ENCODE measurements at places on chromosomes 7 and 10.
A peak's percentile ranks its signal among the peaks of the same experiment; 100 is the strongest.

- DNase-seq, result no peak
- H3K27me3 ChIP-seq, result no peaks in the 10 kb centered on the region
- no peak overlapping the region for H3K27ac ChIP-seq
Measured at GRCh38 chr10:47095211-47095610, 184.0 kb downstream of the PTPN20 start.

DNA sequence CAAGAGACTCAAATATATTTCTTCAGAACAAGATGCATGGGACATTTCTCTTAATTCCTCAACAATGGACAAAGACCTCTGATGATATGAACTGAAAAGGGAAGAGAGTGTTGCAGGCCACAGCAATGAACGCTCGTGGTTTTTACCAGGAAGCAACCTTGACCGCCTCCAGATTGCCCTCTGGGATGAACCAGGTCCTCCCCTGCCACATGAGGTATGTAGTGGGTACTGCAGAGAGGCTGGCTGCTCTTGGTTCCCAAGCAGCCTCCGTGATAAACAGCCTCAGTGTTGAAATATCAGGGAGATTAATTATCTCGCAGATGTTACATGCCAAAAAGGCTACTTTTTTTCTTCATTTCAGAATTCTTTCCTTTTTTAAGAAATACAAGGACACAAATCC, 338.8 kb downstream of the ELMO1 start:
- DNase-seq, result no peak
- peaks cover 20% of the 10 kb centered on the region for H3K36me3 ChIP-seq
- no peak overlapping the region for H3K4me3 ChIP-seq
- no peak overlapping the region for H3K27ac ChIP-seq
- no peaks in the 10 kb centered on the region for H3K4me1 ChIP-seq
- H3K27me3 ChIP-seq, result no peaks in the 10 kb centered on the region

- H3K27ac ChIP-seq, result no peak overlapping the region
- H3K27me3 ChIP-seq, result no peaks in the 10 kb centered on the region
- H3K36me3 ChIP-seq, result no peaks in the 10 kb centered on the region
- H3K4me3 ChIP-seq, result no peak overlapping the region
- no peak for DNase-seq
- H3K4me1 ChIP-seq, result no peaks in the 10 kb centered on the region
Measured at GRCh38 chr10:74936577-74937265, 110.3 kb downstream of the KAT6B start.

DNA sequence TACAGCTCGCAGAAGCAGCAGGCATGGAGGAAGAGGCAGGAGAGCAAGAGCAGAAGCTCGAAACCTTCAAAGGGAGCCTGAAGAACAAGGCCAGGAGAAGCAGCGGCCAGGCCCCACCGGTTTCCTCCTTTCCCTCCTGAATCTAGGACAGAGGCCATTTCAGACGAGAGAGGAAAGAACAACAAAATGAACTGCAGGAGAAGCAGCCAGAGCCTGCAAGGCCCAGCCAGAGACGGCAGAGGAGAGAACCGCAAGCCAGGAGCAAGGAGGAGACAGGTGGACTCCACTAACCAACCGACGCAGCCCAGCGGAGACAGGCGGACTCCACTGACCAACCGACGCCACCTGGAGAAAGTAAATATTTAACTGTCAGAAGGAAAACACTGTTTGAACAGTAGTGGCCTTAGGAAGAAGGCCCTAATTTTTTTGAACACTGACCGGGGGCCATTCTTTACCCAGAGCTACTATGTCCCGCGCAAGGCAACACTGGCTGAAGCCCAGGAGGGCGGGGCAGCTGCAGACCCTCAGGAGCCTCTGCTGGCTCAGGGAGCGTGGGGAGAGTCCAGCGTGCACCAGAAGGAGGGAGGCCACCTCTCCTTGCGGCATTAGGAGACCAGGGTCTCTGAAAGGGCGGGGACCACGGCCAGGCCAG, 559.2 kb downstream of the PTPRN2 start:
- no peak overlapping the region for H3K4me3 ChIP-seq
- no peaks in the 10 kb centered on the region for H3K36me3 ChIP-seq
- DNase-seq, result no peak
- H3K27ac ChIP-seq, result no peak overlapping the region
- peaks cover 3% of the 10 kb centered on the region for H3K4me1 ChIP-seq

GRCh38 chr10:6320320-6321010, 117.7 kb downstream of the PFKFB3 start:
- H3K4me3 ChIP-seq, result no peak overlapping the region
- no peaks in the 10 kb centered on the region for H3K4me1 ChIP-seq
- no peaks in the 10 kb centered on the region for H3K36me3 ChIP-seq

- H3K4me1 ChIP-seq, result peaks cover 11% of the 10 kb centered on the region
- H3K4me3 ChIP-seq, result no peak overlapping the region
- no peak overlapping the region for H3K27ac ChIP-seq
- DNase-seq, result no peak
- no peaks in the 10 kb centered on the region for H3K36me3 ChIP-seq
- no peaks in the 10 kb centered on the region for H3K27me3 ChIP-seq
Measured at GRCh38 chr7:25615003-25615402, 386.7 kb upstream of the NPVF start.

DNA sequence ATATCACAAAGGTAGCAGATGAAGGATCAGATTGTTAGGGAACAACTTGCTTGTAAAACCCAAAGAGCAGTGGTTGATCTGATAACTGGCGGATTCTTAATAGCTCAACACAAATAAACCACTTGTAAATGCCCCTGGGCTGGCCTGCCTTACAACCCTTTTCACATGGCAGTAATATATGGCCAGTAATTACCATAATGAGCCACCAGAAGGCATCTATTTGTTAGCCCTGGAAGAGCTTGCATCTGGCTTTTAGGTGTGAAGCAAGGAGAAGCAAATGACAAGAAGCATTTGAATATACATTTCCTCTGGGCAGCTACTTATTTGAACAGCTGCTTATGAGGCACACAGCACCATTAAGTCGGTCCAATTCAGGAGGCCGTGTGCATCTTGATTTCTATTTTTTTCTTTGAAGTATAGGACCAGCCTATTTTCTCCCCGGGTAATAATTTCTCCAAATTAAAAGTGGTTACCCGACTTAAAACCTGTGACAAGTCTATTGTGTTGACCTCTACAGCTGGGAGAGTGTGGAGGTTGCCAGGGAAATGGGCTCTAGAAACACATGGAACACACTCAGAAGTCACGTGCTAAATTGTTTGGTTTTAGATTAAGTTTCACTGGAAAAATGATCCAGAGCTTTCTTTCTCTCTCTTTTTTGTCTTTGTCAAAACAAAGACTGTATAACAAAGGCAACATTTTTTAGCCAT, 113.4 kb downstream of the SEM1 start:
- no peaks in the 10 kb centered on the region for H3K4me1 ChIP-seq
- DNase-seq, result no peak
- no peak overlapping the region for H3K4me3 ChIP-seq
- H3K36me3 ChIP-seq, result no peaks in the 10 kb centered on the region
- no peak overlapping the region for H3K27ac ChIP-seq

DNA sequence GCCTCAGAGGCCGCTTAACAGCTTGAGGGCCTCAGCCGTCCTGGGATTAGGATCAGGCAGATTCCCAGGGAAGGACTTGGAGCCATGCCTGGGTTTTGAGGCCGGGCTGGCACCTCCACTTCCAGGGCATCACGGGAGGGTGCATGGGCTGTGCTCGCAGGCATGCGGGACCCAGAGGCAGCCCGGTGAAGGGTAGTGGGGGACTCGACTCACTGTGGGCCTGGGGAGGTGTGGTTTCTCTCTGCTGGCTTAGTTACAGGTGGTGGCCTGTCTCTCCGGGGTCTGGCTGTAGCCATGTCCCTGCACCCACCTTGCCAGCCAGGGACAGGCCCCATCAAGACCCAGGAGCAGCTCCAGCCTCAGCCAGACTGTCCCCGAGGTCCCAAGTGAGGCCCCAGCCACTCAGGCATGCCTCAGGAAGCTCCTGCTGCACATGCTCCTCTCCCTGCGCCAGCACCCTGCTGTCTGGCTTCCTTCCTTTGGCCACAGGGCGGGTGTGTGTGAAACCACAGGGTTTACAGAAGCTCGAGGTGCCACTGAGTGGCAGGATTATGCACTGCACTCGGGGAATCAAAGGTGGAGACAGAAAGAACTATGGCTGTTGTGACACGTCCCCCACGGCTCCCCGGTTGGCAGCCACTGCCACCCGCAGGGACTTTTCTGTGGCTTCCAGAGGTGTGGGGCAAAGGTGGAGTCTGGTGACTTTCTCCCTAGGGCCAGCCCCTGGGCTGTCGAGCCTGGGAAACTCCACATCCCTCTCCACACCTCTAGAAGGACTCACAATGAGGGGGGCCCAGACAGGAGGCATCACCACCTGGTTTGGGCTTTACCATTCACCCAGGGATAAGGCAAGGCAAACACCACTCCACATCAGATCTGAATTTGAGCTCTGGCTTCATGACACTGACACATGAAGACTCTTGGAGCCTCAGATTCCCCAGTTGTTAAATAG, 19.7 kb downstream of the GOLGA7B start:
- no peaks in the 10 kb centered on the region for H3K36me3 ChIP-seq
- H3K27me3 ChIP-seq, result no peaks in the 10 kb centered on the region
- H3K4me1 ChIP-seq, result peaks cover 20% of the 10 kb centered on the region
- H3K27ac ChIP-seq, result peak overlapping the region; percentile 4
- no peak overlapping the region for H3K4me3 ChIP-seq
- DNase-seq, result peak; percentile 83

- no peak for DNase-seq
- no peaks in the 10 kb centered on the region for H3K4me1 ChIP-seq
- H3K4me3 ChIP-seq, result no peak overlapping the region
Measured at GRCh38 chr7:82617156-82617555, 173.6 kb upstream of the CACNA2D1 start.

DNA sequence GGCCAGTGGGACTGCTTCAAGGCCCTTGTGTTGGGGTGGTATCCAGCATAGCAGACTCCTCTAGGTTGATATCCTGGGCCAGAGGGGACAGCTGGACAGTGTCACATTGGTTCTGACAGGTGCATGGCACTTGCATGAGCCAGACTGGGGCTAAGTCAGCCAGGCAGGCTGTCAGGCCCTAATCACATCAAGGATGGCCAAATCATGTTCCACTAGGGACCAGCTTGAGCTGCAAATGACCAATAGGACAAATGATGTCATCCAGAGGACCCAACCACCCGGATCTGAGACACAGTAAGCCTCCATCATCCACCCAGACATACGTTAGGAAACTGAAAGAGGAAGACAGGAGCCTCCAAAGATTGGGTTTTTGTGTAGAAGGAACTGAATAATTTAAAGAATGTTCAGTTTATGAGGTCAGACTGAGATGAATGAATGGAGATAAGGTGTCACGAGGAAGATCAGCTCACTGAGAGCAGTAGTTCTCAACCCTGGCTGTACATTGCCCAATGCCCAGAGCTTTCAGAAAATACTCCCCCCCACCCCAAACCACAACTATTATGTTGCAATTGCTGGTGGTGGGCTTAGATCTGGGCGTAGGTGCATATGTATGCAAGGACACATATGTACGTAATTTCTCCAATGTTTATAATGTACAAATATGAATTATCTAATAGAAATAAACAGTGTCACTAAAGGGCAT, 75.2 kb upstream of the INHBA start:
- H3K27me3 ChIP-seq, result peaks cover 5% of the 10 kb centered on the region
- H3K4me3 ChIP-seq, result no peak overlapping the region
- H3K27ac ChIP-seq, result no peak overlapping the region
- no peak for DNase-seq
- H3K4me1 ChIP-seq, result no peaks in the 10 kb centered on the region
- H3K36me3 ChIP-seq, result no peaks in the 10 kb centered on the region

GRCh38 chr10:2476812-2477553, 590.4 kb upstream of the PFKP start:
- no peak for DNase-seq
- H3K36me3 ChIP-seq, result no peaks in the 10 kb centered on the region
- H3K4me1 ChIP-seq, result no peaks in the 10 kb centered on the region
- H3K27me3 ChIP-seq, result no peaks in the 10 kb centered on the region

DNA sequence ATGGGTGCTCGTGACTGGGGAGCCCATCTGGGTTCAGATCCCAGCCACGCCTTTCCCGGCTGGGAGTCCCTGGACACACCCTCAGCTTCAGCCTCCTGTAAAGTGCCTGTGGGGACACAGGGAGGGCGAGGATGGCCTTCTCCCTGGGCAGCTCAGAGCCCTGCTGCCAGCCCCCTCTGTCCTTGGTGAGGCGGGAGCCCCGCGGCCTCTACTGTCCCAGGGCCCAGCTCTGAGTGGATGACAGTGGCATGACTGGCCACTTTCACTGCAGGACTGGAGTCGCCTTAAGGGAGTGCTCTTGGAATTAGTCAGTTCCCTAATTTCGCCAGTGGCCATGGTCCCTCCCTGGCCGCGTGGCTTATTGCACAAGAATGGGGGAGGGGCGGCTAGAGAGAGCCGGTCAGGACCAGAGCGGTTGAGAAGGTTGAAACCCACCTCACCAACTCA, 4.6 kb downstream of the BRI3 start:
- H3K27me3 ChIP-seq, result no peaks in the 10 kb centered on the region
- H3K4me3 ChIP-seq, result no peak overlapping the region
- no peak for DNase-seq

GRCh38 chr10:89367529-89367928, 10.3 kb upstream of the IFIT1B start:
- H3K27me3 ChIP-seq, result no peaks in the 10 kb centered on the region
- H3K4me3 ChIP-seq, result no peak overlapping the region
- H3K36me3 ChIP-seq, result no peaks in the 10 kb centered on the region
- H3K27ac ChIP-seq, result no peak overlapping the region

DNA sequence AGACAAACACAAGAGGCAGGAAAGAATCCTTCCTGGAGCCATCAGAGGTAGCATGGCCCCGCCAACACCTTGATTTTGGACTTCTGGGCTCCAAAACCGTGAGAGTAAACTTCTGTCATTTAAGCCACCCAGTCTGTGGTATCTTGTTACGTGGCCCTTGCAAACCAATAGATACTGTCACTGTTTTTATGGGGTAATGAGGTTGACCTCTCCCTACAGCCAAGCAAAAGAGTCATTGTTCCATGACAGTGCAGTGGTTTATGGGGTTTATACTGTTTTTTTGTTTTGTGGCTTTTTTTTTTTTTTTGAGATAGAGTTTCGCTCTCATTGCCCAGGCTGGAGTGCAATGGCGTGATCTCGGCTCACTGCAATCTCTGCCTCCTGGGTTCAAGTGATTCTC, 32.8 kb downstream of the KIAA1549 start:
- H3K4me3 ChIP-seq, result no peak overlapping the region
- no peaks in the 10 kb centered on the region for H3K36me3 ChIP-seq
- no peak for DNase-seq
- peaks cover 8% of the 10 kb centered on the region for H3K27me3 ChIP-seq

- H3K36me3 ChIP-seq, result no peaks in the 10 kb centered on the region
- DNase-seq, result no peak
- H3K27ac ChIP-seq, result no peak overlapping the region
- H3K27me3 ChIP-seq, result peaks cover 2% of the 10 kb centered on the region
Measured at GRCh38 chr10:116752969-116753665, 10.8 kb upstream of the HSPA12A start.

Data from T-cell (primary cell).